NCI-H2081 treated with DMSO at 0.1 percent for 48 hours (cell line): ENCODE measurements at places on chromosomes 11 and 22.

DNA sequence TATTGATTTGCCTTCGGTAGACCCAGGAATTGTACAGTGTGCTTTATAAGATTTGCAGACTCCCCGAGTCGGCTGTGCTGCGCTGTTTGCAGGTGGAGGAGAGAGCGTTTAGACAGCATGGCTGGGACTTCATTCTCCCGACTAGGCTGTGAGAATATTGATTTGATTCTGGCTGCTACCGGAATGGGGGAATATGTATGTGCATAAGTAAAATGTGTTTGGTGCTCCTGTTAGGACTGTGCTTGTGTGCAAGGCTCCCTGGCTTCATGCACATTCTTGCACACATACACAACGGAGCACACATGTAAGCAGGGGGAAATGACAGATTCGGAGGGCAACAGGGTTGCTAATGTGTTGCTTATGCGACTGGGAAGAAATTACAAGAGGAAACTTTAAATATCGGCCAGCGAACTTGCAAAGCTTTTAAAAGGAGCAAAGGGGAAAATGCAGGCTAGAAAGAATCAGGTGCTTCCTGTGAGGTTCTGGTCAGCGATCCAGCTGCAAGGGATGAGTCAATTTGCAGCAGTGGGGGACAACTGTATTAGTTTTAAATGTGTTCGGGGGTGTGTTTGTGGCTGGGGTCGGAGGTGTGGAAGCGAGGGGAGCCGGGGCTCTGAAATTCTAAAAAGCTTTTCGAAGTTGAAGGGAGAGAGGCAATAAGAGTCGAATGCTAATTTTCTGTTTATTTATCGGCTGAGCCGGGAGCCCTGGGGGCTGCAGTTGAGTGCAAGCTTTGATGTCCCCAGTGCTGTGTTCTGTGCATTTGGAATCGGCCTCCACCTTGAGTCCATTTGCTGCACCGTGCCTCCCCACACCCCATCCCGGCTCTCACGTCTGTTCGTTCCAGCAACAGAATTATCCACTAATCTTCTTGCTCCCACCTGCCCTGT is 731 bp downstream of the NTM start:
- DNase-seq: no peak

GRCh38 chr11:65595131-65595530 is 469 bp downstream of the KCNK7 start:
- no peak for DNase-seq

GRCh38 chr11:124612045-124612444 is 817 bp downstream of the PANX3 start:
- no peak for DNase-seq

DNA sequence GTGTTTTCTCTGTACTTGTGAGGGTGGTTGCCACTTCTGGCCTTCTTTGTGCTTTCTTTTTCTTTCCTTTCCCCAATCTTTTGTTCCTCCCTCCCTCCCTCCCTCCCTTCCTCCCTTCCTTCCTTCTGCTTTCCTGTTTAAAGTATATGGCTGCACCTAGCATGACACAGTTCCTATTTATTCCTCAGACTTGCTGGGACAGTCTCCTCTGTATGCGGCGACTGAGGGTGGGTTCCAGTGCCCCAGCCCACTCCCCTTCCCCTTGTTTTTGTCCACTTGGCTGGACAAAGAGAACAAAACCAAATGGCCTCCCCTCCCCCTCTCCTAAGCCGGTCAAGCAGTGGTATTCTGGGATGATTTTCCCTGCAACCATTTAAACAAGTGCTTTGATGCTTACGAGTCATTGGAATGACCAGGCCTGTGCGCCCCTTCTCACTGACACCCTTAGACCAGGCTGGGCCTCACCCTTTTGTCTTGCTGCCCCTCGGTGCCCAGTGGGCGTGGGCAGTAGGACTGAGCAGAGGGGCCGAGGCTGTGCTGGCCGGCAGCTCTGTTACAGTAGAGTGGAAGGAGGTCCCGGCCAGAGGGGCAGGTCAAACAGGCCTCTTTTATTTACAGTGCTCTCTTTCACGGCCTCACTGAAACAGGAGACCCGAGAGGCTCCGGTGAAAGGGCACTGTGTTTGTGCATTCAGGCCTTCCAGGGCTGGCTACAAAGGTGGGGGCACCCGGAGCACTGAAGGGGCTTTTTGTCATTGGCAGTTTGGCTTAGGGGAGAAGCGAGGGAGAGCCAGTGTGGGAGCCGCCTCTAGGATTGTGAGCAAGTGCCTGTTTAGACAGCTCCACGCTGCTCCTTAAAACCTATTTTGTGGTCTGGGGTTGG is 32.2 kb downstream of the ZBTB16 start:
- DNase-seq: no peak

GRCh38 chr22:22855617-22856308 is 31.9 kb upstream of the IGLL5 start:
- DNase-seq: no peak
